Caki2 (cell line): ENCODE measurements at places on chromosomes 13 and 19.
A peak's percentile ranks its signal among the peaks of the same experiment; 100 is the strongest.

DNA sequence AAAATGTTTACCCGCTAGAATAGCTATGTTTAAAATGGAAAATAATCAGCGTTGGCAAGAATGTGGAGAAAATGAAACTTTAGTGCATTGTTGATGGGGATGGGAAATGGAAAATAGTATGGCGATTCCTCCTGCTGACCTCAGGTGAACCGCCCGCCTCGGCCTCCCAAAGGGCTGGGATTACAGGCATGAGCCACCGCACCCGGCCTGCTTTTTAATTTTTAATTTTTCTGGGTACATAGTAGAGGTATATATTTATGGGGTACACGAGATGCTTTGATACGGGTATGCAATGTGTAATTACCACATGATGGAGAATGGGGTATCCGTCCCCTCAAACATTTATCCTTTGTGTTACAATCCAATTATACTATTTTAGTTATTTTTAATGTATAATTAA is 7.3 kb upstream of the NLRP8 start:
- no peak for DNase-seq

DNA sequence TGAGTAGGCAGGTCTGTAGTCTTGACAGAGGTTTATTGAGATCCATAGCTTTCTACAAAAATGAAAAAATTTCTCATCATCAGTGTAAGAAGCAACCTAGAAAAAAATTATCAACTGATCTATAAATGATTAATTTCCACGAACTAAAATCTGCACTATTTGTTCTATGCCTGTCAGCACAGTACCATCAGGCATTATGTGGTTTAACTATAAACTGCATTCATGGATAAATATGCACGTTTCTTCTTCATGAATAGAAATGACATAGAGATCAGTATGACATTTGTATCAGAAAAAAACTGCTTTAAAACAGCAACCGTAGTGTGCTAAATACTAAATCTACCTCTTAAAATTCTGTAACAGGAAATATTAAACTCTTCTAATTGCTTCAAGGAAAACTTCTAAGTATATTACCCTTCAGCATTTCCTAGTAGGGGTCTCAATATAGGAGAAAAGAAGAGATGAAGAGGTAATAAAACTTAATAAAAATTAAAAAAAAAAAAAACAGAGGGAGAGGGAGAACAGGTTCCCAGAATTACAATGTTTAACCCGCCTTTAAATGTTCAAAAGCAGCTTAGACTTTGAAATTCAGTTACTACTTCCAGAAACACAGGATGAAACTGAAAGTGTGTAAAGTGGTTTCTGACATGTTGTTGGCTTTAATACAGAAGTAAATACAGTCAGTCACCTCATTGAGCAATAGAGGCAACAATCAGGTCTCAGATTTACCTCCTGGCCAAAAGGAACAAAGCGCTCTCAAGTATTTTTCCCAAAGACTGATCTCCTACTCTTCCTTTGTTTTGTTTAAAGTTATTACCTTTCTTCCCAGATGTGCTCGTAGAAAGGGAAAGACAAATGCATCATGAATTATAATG is 144.4 kb downstream of the DIAPH3 start:
- no peak for DNase-seq

- DNase-seq = peak; percentile 82
Observed at GRCh38 chr13:110108348-110109139, 198.4 kb downstream of the COL4A1 start.

GRCh38 chr13:47904241-47904640 is 96.8 kb downstream of the SUCLA2 start:
- peak; percentile 75 for DNase-seq

GRCh38 chr19:6787393-6787792 is 14.9 kb downstream of the VAV1 start:
- DNase-seq = no peak
